IMR-90 (cell line): ENCODE measurements at places on chromosomes 16 and 17. TPM values are rescaled to one million over a fixed set of nuclear protein-coding genes. Genes with fewer than 3 reads are reported as not detected.

DNA sequence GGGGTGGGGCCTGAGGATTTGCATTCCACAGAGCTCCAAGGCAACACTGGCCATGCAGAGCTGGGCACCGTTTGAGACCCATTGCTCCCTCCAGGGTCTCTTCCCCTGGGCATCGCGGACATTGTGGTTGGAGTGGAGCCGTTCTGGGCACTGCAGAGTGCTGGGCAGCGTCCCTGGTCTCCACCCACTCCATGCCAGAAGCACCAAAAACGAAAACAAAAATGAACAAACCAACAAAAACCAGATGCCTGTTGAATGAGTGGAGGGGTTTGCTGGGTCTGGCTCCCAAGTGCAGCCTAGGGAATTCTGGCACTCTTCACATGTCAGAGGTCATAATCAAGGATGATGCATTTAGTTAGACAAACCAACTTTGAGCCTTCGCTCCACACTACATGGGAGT lies 17.9 kb downstream of the WNT9B start:
- peaks cover 36% of the 10 kb centered on the region for H3K27me3 ChIP-seq
- DNase-seq, result no peak
- H3K27ac ChIP-seq, result no peak overlapping the region
- no peaks in the 10 kb centered on the region for H3K36me3 ChIP-seq
- H3K4me3 ChIP-seq, result no peak overlapping the region

DNA sequence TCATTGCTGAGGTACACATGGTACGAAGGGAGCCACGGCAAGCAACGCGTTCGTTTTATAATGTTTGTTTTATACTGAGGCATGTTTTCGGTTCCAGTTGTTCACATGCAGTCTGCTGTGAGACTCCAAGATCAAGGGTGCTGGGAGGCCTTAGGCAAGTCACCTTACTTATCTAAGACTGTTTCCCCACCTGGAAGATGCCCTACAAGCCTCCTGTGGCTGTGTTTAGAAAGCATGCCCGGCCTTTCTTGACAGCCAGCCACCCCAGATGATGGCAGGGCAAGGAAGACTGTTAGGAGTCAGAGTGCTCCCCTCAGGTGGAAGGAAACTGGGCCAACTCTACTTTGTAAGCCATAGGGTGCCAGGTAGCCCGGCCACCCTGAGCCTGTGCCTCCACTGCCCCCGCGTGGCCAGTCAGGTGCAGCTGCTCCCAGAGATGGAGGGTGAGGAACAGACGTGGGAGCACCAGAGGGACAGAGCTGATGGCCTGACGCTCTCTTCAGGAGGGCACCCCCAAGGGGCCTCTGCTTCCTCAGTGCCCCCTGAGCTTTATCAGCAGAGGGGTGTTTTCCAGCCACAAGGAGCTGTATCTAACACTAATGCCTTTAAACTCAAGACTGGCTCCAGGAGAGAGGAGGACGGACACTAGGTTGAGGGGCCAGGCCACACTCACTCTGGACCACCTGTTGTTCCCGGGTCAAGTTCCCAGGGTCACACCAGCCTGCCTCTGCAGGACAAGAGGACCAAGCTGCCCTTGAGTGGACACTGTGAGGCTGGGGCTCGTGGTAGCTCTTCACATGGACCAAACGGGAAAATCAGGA lies 5.4 kb downstream of the NAT9 start:
- peaks cover 35% of the 10 kb centered on the region for H3K36me3 ChIP-seq
- peaks cover 15% of the 10 kb centered on the region for H3K4me1 ChIP-seq
- H3K27ac ChIP-seq, result no peak overlapping the region
- no peak overlapping the region for H3K4me3 ChIP-seq

GRCh38 chr17:21193031-21193430 lies 20.9 kb downstream of the TMEM11 start:
- peaks cover 25% of the 10 kb centered on the region for H3K36me3 ChIP-seq
- no peak for DNase-seq
- peaks cover 9% of the 10 kb centered on the region; the same call in 1 of the 2 replicates for H3K4me1 ChIP-seq
- no peak overlapping the region for H3K27ac ChIP-seq
- no peaks in the 10 kb centered on the region for H3K27me3 ChIP-seq

DNA sequence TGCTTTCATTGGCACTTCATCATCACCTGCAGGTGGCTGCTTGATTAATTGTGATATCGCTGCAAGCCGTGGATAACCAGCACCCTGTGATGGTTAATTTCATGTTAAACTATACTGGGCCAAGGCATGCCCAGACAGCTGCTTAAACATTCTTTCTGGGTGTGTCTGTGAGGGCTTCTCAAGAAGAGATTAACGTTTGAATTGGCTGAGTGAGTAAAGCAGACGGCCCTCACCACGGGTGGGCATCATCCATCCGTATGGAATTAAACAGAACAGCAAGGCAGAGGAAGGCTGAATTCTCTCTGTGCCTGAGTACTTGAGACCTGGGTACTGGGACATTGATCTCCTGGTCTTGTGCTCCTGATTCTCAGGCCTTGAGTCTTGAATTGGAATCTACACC lies 7.1 kb upstream of the ZNF213 start:
- H3K27me3 ChIP-seq, result no peaks in the 10 kb centered on the region
- H3K36me3 ChIP-seq, result peaks cover 11% of the 10 kb centered on the region
- H3K4me1 ChIP-seq, result peaks cover 7% of the 10 kb centered on the region
- DNase-seq, result no peak
- no peak overlapping the region for H3K4me3 ChIP-seq

GRCh38 chr17:51585514-51586104 lies 325.3 kb downstream of the UTP18 start:
- no peaks in the 10 kb centered on the region for H3K27me3 ChIP-seq
- no peak for DNase-seq
- no peak overlapping the region for H3K4me3 ChIP-seq
- H3K36me3 ChIP-seq, result no peaks in the 10 kb centered on the region
- H3K4me1 ChIP-seq, result no peaks in the 10 kb centered on the region

GRCh38 chr16:12646490-12647274 lies 157.0 kb downstream of the CPPED1 start:
- no peak overlapping the region for H3K27ac ChIP-seq
- no peak overlapping the region for H3K4me3 ChIP-seq
- H3K4me1 ChIP-seq, result no peaks in the 10 kb centered on the region
- H3K27me3 ChIP-seq, result no peaks in the 10 kb centered on the region
- H3K36me3 ChIP-seq, result no peaks in the 10 kb centered on the region

GRCh38 chr17:46812624-46813318 lies 5.7 kb downstream of the WNT3 start:
- no peak overlapping the region for H3K27ac ChIP-seq
- H3K4me1 ChIP-seq, result no peaks in the 10 kb centered on the region
- no peaks in the 10 kb centered on the region for H3K36me3 ChIP-seq
- no peak overlapping the region for H3K4me3 ChIP-seq

GRCh38 chr16:12992066-12992465 lies 90.7 kb downstream of the SHISA9 start:
- H3K27ac ChIP-seq, result no peak overlapping the region
- no peak overlapping the region for H3K4me3 ChIP-seq
- no peaks in the 10 kb centered on the region for H3K4me1 ChIP-seq
- no peak for DNase-seq

DNA sequence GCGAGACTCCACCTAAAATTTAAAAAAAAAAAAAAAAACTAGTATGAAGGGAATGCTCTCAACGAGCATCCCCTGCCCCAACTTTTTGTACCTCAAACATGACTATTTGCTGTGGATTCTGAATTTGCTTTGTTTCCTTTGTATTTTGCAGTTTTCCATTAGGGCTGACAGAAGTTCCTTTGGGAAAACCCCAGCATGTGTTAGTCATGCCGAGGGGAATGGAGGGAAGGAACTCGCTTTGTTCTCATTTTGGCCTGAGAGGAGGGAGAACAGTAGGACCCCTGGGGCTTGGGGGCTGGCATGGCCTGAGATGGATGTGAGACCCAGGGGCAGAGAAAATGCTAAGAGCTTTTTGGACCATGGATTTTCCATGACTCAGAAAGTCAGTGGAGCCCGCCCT lies 20.5 kb downstream of the KRT9 start:
- H3K4me3 ChIP-seq, result no peak overlapping the region
- no peak overlapping the region for H3K27ac ChIP-seq
- DNase-seq, result peak; percentile 46
- no peaks in the 10 kb centered on the region for H3K36me3 ChIP-seq
- peaks cover 17% of the 10 kb centered on the region for H3K4me1 ChIP-seq
- H3K27me3 ChIP-seq, result peaks cover 17% of the 10 kb centered on the region

DNA sequence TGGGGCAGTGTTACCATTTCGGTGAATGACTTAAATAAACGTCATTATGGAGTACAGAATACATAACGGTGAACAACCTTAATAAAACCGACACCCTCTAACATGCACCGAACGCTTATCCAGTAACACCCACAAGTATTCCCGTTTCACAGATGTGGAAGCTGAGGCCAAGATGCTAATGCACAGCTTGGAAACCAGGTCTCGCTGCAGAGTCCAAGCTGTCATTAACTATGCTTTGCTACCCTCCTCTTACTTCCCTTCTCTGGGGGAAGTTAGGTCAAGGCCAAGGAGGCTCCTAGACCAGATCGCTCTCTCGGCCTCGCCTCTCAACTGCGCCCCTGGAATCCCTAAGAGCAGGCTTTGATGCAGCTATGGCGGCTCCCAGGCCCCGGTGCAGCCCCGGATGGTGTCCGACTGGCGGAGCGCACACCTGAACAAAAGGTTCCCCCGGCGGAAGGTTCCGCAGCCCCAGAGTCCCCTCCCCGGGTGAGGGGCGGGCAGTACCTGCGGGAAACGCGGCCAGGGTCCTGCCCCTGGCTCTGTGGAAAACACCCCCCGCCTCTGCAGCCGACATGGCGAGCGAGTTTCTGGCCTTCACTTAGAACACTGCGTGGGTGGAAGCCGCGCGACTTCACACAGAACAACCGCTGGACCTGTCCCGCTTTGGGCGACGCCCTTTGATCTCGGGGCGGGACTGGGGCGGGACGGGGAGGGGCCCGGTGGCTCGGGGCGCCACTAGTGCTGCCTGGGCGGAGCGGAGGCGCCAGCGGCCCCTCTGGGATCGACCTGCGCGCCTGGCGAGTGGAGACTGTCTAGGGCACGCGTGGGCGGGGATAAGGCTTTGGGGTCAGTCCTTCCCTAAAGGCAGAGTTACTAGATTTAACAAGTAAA lies at the start of gene CPPED1:
Gene CPPED1, minus strand, starts transcription at position 685 of the 891 bp plus-strand sequence. Its CDS starts 111 bp downstream, at position 574.
- H3K36me3 ChIP-seq, result no peaks in the 10 kb centered on the region
- peaks cover 4% of the 10 kb centered on the region for H3K4me1 ChIP-seq
- H3K4me3 ChIP-seq, result peak within 1 kb of the TSS; percentile 94
- H3K27me3 ChIP-seq, result no peaks in the 10 kb centered on the region

GRCh38 chr16:56262551-56263245 lies 71.4 kb downstream of the GNAO1 start:
- no peaks in the 10 kb centered on the region for H3K4me1 ChIP-seq
- H3K27ac ChIP-seq, result no peak overlapping the region
- no peak for DNase-seq
- H3K27me3 ChIP-seq, result peaks cover 30% of the 10 kb centered on the region
- H3K36me3 ChIP-seq, result no peaks in the 10 kb centered on the region

- H3K36me3 ChIP-seq, result no peaks in the 10 kb centered on the region; the same call in 1 of the 2 replicates
- peak overlapping the region; percentile 72; the same call in 1 of the 2 replicates for H3K27ac ChIP-seq
- H3K27me3 ChIP-seq, result no peaks in the 10 kb centered on the region
Observed at GRCh38 chr17:17200311-17200710, 5.8 kb downstream of the PLD6 start.

DNA sequence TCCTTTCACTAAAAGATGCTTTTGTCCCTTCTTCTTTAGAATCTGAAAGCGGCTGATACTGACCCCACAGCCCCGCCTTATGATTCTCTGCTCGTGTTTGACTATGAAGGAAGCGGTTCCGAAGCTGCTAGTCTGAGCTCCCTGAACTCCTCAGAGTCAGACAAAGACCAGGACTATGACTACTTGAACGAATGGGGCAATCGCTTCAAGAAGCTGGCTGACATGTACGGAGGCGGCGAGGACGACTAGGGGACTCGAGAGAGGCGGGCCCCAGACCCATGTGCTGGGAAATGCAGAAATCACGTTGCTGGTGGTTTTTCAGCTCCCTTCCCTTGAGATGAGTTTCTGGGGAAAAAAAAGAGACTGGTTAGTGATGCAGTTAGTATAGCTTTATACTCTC lies 10.1 kb upstream of the TANGO6 start:
- H3K4me3 ChIP-seq, result no peak overlapping the region
- no peak overlapping the region for H3K27ac ChIP-seq
- no peaks in the 10 kb centered on the region for H3K4me1 ChIP-seq
- H3K36me3 ChIP-seq, result no peaks in the 10 kb centered on the region

- no peak overlapping the region for H3K27ac ChIP-seq
- no peaks in the 10 kb centered on the region for H3K36me3 ChIP-seq
- H3K27me3 ChIP-seq, result peaks cover 94% of the 10 kb centered on the region
- DNase-seq, result no peak
- H3K4me1 ChIP-seq, result no peaks in the 10 kb centered on the region; the same call in 1 of the 2 replicates
Observed at GRCh38 chr17:38602453-38602852, 3.3 kb downstream of the SRCIN1 start.

GRCh38 chr17:80603396-80603795 lies 58.8 kb downstream of the RPTOR start:
- no peaks in the 10 kb centered on the region for H3K27me3 ChIP-seq
- no peak overlapping the region for H3K4me3 ChIP-seq
- DNase-seq, result no peak
- no peaks in the 10 kb centered on the region for H3K36me3 ChIP-seq
- H3K27ac ChIP-seq, result no peak overlapping the region

DNA sequence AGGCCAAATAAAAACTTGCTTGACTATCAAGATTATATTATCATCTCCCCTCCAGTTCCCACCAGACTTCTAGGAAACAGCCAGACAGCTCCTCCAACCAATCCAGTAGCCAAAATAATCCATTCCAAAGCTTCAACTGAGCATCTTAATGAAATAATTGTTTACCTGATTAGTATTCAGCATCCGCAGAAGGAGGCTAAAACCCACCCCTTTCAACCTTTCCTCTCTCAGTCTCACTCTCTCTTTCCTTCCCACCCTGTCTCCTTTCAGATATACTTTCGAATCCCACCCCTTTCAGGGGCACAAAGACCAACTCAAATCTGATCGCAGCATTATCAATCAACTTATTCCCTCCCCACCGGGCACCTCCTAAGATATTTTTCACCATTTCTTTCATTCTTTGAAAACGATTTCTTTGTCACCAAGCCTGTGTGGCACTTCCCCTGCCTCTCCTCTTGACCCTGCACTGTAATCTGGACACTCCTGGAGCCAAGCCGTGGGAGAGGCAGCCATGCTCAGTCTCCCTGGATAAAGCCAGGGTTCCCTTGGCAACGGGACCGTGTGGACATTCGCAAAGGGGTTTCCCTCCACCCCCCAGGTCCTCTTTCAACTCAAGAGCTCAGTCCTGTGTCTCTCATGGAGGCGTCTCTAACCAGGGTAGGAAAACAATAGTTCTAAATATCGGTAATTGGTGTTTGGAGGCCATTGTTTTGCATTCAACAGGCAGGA lies at the start of gene ANKFN1:
Gene ANKFN1, plus strand, starts transcription at position 602 of the 729 bp plus-strand sequence. CDS start 59,193 bp downstream, outside the sequence.
- no peak within 1 kb of the TSS for H3K27ac ChIP-seq
- H3K4me3 ChIP-seq, result no peak within 1 kb of the TSS
- H3K27me3 ChIP-seq, result no peaks in the 10 kb centered on the region
- no peaks in the 10 kb centered on the region for H3K36me3 ChIP-seq
- no peak for DNase-seq
- no peaks in the 10 kb centered on the region for H3K4me1 ChIP-seq

Gene PDIA2
- total RNA-seq, result 0.28 TPM in 1 of 2 replicates, not detected in the other

Gene FOXF1
- 2.7 and 4.2 TPM in 2 replicates for total RNA-seq

Gene ZNF423
- under 0.01 TPM in 2 replicates for total RNA-seq

Gene ZNF18
- total RNA-seq, result 10.3 and 11.7 TPM in 2 replicates

Gene CES1
- total RNA-seq, result not detected in 2 replicates

Gene CBX2
- total RNA-seq, result 2.0 and 2.2 TPM in 2 replicates

Gene GAST
- total RNA-seq, result not detected in 2 replicates

Gene EFNB3
- 0.54 and 0.56 TPM in 2 replicates for total RNA-seq

Gene TOP2A
- 68.5 and 118 TPM in 2 replicates for total RNA-seq

Gene CSH1
- total RNA-seq, result not detected in 2 replicates

Gene DNAH2
- total RNA-seq, result under 0.01 TPM in 2 replicates

Gene DNAH9
- total RNA-seq, result not detected in 2 replicates
